Hepatocyte (in vitro differentiated cells): ENCODE measurements at places on chromosomes 4 and X.

GRCh38 chr4:181611946-181612600 is 631.1 kb upstream of the TENM3 start:
- no peak for DNase-seq

DNA sequence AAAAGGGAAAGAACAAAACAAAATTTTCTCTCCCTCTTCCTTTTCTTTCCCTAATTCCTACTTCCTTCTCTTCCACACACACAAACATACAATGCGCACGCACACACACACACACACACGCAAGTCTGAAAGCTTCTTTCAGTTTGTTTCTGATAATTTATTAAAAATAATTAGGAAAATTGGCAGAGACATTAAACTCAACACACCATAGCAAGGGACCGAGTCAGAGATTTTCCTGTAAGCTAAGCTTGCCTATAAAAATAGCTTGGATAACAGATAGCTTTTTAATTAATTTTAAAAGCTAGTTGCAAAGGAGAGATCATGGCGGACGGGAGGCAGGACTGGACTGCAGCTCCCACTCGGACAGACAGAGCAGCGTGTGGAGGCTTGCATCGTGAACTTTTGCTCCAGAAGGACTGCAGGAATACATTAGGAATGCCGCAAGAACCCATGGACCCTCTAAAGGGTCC is 92.6 kb upstream of the MAPK10 start:
- DNase-seq: no peak

DNA sequence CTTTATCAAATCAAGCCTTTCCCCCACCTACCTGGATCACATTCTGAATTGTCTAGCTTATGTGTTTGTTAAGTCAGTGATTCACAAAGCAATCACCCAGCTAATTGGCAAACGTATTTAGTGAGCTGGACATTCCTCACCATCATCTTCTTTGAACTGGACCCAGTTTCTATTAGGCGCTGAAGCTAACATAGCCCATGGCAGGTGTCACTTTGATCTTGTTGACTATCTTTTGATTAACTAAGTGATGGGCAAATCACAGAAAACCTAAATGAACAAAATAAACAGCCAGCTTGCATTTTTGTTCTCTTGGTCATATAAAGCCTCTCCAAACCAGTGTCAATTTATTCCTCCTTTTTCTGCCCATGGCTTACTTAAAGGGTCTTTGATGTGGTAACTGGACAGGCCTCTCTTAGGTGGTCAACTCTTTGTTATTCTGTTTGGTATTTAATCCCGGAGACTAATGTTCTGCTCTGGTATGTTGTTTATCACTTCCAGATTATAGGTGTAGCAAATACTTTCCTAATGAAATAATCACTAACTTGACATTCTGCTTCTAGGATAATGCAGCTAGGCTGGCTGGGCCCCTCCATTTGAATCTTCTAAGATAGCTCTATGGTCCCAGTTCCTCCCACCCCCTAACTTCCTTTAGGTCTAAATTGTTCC is 105.3 kb upstream of the SMIM10 start:
- DNase-seq: no peak

DNA sequence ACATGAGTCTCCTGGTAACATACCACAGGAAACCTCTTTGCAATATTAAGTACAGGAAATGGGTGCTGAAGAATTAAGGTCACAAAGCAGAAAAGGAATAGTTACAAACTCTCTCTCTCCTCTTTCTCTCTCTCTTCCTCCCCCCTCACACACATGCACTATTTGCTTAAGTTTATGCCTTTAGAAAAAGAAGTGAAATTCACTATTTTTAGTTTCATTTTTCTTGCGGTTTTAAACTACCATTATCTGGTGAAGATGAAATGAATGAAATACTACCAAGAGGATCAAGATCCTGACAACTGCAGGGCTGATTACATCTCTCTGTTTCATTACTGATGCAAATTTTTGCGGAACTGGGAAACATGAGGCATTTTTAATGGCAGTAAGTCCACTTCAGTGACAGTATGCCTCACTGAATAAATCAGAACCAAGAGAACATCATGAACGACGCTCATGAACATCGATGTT is 64.3 kb upstream of the FTHL17 start:
- no peak for DNase-seq
